Effector memory CD4-positive, alpha-beta T cell (primary cell): ENCODE measurements at places on chromosomes 4 and X.

DNA sequence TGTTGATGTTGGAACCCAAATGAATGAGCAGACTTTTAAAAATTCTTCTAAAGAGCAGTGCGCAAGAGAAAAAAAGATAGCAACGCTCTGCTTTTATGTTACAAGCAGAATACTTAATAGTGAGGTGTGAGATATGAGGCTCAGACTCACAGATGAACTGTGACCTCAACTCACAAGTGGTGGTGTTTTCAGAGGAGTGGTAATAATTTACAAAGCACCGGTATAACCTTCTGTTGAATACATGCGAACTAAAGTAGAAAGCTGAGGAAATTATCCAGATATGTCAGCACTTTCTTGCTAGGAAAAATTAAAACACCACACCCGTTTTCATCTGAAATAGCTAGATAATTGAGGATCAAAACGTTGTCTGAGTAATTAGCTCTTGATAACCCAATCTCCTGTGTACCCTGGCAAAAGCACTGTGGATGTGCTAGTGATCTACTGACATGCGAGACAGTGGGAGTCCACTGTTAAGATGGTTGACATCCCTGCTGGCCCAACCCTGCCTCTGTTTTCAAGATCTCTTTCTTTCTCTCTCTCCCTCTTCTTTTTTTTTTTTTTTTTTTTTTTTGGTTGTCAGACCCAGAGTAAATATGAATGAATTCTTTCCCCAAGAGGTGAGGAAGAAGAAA is 6.9 kb upstream of the TLL1 start:
- no peak for DNase-seq

GRCh38 chr4:8506373-8507195 is 66.0 kb downstream of the TRMT44 start:
- no peak for DNase-seq

GRCh38 chrX:136863826-136864225 is 16.7 kb downstream of the RBMX start:
- DNase-seq, result no peak

DNA sequence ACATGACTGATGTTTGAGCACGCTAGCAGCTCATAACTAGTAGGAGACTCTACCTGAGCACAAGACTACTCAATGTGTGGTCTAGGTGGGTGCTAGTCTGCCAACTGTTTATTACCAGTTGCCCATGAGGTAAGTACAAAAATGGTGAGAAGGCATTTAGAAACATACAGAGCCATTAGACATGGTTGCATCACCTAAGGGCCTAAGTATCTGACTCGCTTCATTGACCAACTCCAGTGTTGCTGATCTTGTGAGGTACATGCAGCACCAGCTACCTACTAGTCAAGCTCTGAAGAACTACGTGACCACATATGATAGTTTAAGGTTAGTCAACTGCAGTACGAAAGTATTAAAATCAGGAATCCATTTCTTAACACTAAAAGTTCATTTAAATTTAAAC is 39.9 kb downstream of the APBB2 start:
- DNase-seq, result no peak

GRCh38 chr4:155331478-155331877 is 45.3 kb downstream of the MAP9 start:
- no peak for DNase-seq

DNA sequence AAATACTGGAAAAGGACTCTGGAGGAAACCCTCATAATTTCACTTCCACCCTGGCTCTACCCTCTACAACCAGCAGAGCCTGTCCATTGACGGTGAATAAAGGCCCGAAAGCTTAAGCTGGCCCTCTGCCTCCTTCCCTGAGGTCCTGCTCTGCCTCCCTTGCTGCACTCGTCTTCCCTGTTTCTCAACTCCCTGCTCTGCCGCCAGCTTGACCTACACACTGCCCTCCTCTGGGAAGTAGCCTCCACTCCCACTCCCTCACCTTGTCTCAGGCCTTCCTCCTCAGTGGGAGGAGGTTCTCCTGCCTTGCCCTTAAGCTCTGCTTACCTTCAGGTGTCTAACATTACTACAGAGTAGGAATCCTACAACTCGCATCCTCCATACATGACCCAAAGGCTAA is 608.6 kb upstream of the NR3C2 start:
- DNase-seq, result no peak

DNA sequence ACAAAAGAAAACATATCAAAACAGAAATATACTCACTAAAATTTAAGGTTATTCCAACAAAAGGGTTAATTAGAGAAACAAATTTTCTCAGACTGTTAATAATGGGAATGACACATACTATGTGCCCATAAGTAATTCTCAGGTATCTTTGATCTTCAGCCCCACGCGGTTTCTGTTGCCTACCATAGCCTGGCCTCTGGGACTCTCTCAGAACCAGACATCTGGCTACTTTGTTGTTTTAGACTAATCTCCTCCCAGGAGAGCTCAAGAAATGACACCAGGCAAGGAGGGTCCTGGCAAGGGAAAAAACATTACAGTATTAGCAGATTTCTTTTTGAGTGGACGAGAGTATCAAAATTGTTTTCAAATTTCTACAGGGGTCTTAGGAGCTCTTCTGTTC is 43.7 kb downstream of the SLC10A7 start:
- no peak for DNase-seq

GRCh38 chrX:107485013-107485412 is 35.6 kb downstream of the FRMPD3 start:
- DNase-seq, result no peak

DNA sequence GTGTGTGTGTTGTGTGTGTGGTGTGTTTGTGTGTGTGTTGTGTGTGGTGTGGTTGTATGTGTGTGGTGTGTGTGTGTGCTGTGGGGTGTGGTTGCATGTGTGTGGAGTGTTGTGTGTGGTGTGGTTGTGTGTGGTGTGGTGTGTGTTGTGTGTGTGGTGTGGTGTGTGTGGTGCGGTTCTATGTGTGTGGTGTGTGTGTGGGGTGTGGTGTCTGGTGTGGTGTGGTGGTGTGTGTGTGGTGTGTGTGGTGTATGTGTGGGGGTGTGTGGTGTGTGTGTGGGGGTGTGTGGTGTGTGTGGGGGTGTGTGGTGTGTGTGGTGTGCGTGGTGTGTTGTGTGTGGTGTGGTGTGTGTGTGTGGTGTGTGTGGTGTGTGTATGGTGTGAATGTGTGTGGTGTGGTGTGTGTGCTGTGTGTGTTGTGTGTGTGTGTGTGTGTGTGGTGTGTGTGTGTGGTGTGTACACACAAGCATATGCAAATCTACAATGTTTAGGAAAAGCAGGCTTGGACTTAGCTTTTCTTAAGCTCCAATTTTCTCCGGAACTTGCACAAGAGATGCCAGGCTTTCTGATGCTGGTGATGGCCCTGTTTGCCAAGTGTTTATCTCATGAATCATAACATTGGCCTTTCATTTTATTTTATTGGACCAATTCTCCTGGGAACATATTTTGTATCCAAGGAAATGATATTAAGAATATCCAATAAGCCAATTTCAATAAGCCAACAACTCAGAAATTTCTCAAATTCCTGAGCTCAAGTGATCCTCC is 148.7 kb downstream of the SPATA18 start:
- no peak for DNase-seq

- DNase-seq, result no peak
Observed at GRCh38 chr4:186074189-186074588, 5.2 kb downstream of the TLR3 start.

GRCh38 chr4:134422776-134423175 is 221.2 kb upstream of the PABPC4L start:
- DNase-seq, result no peak

DNA sequence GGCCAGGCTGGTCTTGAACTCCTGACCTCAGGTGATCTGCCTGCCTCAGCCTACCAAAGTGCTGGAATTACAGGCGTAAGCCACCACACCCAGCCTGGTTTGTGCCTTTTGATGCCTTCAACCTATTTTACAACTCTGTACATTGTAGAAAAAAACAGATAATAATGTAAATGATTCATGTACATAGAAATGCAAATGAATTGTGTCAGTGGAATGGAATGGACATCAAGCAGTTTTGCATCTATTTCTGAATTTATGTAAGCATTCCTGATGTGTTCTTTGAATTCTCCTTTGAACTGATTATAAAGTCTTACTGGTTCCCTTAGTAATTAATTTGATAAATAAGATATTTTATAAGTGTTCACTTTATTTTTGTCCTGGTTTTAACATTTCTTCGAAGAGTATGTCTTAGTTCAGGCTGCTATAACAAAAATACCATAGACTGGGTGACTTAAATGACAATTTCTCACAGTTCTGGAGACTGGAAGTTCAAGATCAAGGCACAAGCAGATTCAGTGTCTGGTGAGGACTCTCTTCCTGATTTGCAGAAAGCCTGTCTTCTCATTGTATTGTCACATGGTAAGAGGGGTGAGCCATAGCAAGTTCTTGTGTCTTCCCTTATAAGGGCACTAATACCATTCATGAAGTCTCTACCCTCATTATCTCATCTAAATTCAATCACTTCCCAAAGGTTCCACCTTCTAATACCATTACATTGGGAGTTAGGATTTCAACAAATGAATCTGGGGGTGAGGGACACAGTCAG is 162.2 kb upstream of the S100G start:
- DNase-seq, result no peak

DNA sequence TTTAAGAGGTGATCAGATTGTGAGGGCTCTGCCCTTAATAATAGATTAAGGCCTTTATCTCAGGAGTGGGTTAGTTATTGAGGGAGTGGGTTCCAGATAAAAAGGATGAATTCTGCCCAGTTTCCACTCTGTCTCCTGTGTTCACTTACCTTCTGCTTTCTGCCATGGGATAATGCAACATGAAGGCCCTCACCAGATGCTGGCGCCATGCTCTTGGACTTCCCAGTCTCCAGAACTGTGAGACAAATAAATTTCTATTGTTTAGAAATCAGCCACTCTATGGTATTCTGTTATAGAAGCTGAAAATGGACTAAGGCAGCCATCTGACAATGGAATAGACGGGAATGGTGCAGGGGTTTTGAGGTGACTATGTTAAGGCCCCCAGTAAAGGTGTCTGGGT is 6.9 kb upstream of the RELL1 start:
- DNase-seq, result no peak

DNA sequence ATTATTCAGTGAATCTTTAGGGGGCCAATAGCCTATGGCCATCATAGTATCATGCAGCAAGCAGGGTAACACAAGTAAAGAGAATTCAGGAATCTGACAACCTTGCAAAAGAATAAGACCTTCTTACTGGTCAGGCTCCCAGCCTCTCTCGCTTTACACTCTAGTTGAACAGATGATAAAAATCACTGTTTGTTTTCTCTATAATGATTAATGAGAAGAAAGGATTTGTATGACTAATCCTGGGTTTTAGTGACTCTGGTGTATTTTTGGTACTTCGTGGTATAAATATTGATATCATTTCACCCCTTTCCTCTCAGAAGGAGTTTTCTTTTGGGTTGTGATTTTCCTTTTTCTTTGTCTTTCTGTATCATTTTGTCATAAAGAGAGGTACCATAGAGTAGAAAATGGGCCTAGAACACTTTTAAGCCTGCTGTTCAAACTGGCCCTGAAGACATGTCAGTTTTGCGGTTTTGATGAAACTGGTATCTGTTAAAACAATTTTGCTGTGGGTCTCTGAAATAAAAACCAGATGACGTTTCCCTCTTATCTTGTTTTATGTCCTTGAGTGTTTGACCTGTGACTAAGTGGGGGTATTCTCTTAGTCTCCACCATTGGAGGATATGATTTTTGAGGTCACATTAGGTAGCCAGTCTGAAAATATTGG is 294.9 kb upstream of the TBX22 start:
- DNase-seq, result no peak

DNA sequence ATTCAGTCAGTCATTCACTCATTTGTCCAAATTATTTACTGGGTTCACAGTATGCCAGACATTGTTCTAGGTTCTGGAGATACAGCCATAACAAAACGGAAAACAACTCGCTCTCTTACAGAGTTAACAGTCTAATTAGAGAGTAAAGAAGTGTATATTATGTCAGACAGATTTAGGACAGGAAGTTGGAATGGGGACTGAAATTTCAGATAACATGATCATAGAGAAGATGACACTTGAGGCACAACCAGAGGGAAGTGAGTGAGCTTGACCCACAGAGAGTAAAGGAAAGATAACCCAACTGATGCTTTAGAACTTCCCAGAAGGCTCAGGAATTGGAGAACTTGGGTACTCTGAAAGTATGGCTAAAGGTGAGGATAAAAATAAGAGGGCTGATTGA is 139.4 kb downstream of the ZAR1 start:
- no peak for DNase-seq

DNA sequence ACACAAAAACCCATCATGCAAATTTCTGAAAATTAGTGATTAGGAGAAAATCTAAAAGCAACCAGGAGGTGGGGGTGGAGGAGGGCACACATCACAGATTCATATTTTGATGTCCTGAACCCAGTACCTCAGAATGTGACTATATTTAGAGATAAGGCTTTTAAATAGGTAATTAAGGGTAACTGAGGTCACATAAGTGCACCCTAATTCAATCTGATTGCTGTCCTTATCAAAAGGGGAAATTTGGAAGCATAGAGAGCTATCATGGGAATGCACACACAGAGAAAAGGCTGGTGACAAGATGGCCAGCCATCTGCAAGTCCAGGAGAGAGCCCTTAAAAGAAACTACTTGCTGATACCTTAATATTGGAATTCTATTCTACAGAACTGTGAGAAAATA is 281.8 kb upstream of the UGT8 start:
- no peak for DNase-seq

DNA sequence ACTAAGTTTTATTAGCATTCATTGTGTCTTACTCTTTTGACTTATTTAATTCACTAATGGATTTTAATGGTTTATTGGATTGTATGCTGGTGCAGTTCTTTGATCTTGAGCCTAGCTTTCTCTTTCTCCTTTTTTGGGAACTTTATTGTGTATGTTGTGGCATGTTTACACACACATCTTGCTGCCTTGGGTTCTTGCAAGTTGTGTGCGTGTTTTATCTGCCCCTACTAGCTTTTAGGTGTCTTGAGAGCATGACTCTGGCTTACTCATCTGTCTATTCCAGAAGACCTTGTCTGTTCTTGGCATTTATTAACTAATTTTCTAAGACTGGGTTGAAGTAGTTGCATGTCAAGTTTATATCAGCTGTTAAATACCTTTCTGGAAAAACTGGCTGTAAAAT is 2.7 kb downstream of the TMEM165 start:
- no peak for DNase-seq

- DNase-seq, result no peak
Observed at GRCh38 chr4:96887857-96888256, 1048.0 kb downstream of the PDHA2 start.

GRCh38 chr4:722169-722725 is 16.6 kb downstream of the PCGF3 start:
- no peak for DNase-seq
